HCT116 (cell line): ENCODE measurements at places on chromosomes 6 and 20.

DNA sequence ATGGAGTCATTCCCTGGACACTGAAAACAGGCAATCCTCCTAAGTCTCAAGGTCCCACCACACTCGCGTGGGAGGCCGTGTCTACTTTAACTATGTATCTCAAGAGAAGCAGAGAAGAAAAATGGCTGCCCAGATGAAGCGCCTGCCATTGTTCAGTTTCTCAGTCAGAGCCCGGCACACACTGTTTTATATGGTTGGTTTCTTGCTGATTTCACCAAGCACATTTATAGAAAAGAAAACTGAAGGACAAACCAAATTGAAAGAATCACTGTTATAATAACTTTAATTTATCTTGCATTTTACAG lies 22.9 kb downstream of the EIF2S2 start:
- no peak for DNase-seq

DNA sequence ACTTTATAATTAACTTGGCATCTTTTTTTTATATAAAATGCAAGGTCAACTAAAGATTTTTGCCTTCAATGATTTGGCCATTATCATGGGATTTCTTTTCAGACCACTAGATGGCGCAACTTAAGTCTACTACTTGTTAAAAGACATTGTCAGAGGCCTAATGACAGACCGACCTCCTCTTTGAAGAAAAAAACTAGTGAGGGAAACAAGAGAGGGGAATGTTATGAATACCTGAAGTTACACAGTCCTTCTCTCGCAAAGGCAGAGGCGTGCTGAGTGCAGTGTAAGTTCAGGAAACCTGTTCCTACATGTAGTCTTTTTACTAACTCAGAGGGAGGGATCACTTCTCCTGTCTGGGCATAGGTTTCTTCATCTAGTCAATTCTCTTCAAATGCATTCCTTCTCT lies 9.3 kb downstream of the TRAPPC3L start:
- peak; percentile 64 for DNase-seq

GRCh38 chr6:139230391-139230840 lies 61.4 kb downstream of the TXLNB start:
- DNase-seq = no peak

GRCh38 chr6:30972816-30973215 lies 10.7 kb upstream of the MUC21 start:
- DNase-seq = no peak

DNA sequence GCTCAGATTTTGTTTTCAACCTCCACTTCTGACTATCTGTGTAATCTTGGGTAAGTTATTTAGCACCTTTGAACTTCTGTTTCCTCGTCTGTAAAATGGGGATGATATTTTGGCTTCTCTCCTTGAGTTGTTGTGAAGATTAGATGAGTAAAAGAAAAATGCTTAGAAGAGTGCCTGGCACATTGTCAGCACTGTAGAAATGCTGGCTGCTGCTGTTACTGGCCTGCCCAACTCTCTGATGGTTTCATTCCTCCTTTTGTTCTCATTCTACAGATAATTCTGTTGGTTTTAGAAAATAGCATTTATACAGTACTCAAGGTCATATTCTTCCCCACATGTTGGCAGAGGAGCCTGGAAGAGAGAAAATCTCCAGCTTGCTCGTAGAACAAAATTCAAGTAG lies 547.2 kb upstream of the JAG1 start:
- DNase-seq = no peak
